ENCODE measurements at places on chromosomes 3 and 15.
A peak's percentile ranks its signal among the peaks of the same experiment; 100 is the strongest.

GRCh38 chr15:38084289-38084688 is 149.8 kb downstream of the TMCO5A start:
- peak; percentile 12 for DNase-seq

DNA sequence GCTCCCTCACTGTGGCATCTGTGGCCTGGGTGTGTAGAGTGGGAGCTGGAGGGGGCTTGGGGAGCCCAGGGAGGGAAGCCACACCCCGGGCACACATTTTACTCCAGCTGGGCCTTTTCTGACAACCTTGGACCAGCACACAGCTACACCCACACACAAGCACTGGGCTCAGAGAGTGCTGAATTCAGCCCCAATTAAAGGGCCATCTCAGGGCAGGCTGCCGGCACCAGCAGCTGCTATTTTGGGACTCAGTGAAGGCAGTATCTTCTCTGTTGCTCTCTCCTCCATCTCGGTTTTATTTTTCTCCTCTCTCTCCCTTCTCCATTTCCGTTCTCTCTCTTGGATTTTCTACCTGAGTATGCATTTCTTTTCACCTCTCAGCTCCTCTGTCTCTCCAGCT is 19.1 kb upstream of the TBC1D21 start:
- DNase-seq = no peak

DNA sequence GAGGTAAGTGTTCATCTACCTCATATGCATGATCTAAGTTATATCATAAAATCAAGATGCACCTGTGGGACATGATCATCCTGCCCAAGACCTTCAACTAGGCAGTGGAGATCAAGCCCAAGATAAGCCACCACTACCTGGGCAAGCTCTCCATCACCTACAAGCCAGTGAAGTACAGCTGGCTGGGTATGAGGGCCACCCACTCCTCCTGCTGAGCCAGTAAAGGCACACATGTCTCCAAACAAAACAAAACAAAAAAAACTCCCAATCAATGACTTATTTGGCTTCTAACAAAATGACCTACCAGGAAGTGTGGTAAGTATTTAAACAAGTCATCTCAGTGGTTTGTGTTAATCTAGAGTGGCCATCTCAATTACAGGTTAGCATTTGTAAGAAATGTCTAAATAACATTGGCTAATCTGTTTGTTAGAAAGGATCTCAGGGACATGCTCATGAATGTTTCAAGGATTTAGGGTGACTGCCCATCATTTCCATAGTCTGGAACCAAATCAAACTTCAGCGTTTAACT is 3.1 kb downstream of the PAQR9 start:
- no peak for DNase-seq

- DNase-seq = no peak
Observed at GRCh38 chr15:96255599-96255998, 74.9 kb upstream of the NR2F2 start.

- no peak for DNase-seq
Observed at GRCh38 chr15:92480361-92480760, 86.7 kb downstream of the ST8SIA2 start.

DNA sequence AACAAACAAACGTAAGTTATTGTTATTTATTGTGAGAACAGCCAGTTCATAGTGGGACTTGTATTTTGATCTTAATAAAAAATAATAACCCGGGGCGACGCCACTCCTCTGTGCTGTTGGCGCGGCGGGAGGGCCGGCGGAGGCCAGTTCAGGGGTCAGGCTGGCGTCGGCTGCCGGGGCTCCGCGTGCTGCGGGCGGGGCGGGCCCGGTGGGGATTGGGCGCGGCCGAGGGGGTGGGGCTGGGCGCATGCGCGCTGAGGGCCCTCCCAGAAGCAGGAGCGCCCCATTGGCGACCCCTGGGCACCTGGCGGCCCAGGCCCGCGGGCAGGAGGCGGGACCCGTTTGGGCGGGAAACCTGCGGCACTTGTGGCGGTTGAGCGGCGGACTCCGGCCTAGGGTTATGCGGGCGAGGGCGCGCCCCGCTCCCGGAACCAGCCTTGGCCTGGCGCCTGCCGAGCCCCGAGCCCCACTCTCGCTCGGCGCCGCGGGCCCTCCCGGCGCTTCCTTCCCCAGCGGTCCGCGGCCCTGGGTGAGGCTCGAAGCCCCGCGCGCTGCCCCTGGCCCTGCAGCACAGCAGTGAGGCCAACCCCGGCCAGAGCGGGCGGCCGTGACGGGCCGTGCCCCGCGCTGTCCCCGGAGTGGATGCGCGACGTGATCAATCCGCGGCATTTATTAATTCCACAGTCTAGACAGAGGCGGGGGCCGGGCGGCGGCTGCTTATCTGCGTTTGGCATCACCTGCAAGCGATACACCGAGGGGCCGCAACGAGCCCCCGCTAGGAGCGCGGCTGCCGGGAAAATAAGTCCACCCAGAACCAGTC is 6.0 kb downstream of the ISL2 start:
- DNase-seq = no peak

GRCh38 chr3:127444761-127445160 is 145.8 kb downstream of the TPRA1 start:
- DNase-seq = no peak

DNA sequence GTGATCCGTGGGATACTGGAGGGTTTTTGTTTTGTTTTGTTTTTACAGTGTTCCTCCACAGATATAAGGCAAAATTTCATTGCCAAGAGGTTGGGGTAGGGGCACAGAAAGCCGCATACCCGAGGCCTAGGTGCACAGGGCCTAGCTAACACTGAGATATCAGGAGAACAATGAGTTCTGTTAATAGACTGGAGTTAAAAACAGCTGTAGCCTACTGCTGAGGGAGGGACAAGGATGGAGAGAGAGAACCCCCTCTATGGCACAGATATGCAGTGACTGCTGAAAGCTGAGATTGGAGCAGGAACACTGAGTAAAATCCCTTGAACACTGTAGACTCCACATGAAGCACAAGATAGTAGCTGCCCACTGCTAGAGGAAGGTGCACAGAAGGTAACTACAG is 53.1 kb upstream of the MAP3K13 start:
- no peak for DNase-seq

GRCh38 chr15:39404767-39405181 is 176.1 kb upstream of the THBS1 start:
- no peak for DNase-seq

GRCh38 chr3:140655678-140656077 is 22.2 kb upstream of the TRIM42 start:
- DNase-seq = no peak

GRCh38 chr15:61063875-61064320 is 165.2 kb downstream of the RORA start:
- peak; percentile 21 for DNase-seq

DNA sequence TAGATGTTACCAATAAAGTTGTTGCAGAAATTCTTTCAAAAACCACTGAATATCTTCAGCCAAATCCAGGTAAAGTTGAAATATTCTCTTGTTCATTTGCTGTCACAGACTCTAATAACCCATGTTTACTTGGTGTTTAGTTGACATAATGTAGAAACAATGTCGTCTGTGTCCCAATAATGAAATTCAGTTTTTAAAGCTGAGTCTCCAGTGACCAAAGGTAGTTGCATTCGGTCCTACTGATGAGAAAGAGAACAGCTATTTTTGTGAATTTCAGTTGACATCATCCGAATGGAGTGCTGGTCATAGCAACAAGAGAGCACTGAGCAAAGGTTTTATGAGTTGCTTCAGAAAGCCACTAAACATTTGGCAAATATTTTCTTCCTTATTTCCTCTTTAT is 88.8 kb upstream of the ADAMTSL3 start:
- no peak for DNase-seq

GRCh38 chr3:184472723-184473428 is 88.7 kb upstream of the EPHB3 start:
- no peak for DNase-seq

DNA sequence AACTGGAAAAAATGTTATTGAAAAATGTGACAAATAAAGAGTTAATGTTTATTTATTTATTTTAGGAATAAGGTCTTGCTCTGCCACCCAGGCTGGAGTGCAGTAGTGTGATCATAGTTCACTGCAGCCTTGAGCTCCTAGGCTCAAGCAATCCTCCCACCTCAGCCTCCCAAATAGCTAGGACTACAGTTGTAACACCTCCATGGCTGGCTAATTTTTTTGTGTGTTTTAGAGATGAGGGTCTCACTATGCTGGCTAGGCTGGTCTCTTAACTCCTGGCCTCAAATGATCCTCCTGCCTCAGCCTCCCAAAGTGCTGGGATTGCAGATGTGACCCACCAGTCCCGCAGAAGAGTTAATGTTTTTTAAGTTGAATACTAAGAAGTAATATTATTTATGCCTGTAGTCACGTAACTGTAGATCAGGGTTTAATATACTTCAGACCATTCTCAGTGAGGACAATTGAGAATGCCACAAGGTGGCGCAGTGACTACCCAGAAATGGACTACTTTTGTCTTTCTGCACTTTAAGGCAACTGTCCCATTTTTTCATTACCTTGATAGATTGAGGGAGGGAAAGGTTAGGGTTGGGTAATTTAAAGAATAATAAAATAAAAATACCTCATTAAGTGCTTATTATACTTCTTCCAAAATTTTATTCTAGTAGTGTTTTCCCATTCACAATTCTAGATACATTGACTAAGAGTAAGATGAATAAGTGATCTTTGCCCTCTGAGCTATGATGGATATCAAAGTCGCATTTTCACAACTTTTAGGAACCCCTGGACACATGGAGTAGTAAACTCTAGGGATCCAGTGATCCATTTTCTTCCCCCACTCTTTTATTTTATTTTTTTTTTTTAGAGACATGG is 6.0 kb downstream of the MUC13 start:
- DNase-seq = peak; percentile 60

- no peak for DNase-seq
Observed at GRCh38 chr3:192834428-192834827, 83.2 kb downstream of the MB21D2 start.

DNA sequence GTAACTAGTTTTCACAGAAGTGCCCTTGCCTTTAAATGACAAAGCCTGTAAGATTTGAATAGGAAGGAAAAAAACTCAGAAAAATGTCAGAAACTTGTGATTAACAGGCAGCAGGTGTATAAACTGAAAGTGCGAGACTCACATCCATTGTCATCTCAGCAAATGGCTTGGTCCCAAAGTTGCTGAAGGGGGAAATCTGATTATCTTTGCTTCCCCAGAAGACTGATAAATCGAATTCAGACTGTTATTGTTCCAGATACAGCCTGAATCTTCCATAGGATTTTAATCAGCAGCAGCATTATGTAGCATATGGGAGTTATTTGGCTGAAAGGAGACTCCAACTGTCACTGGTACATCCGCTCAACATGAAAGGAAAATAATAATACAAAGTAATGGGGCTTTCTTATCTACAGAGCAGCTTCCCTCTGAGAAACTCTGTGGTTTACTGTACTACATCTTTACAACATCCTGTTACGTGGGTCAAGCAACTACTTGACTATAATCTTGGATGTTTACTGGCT is 550.4 kb upstream of the CCDC54 start:
- no peak for DNase-seq

DNA sequence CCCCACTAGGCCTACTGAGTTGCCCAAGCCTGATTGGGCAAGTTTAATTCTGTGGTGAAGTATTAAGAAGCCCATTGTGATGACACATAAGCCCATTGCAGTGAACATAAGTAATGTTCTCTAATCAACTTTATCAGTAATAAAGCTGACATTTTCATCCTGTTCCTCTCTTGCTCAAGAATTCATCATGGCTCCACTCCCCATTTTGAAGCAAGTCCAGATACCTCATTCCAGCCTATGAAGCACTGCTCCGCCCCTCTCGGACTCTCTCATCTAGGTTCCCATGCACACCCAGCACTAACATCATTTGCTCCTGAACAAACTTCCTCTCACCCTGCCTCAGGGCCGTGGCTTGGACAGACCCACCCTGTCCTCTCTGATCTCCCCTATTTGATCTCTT is 10.5 kb downstream of the SHF start:
- no peak for DNase-seq

DNA sequence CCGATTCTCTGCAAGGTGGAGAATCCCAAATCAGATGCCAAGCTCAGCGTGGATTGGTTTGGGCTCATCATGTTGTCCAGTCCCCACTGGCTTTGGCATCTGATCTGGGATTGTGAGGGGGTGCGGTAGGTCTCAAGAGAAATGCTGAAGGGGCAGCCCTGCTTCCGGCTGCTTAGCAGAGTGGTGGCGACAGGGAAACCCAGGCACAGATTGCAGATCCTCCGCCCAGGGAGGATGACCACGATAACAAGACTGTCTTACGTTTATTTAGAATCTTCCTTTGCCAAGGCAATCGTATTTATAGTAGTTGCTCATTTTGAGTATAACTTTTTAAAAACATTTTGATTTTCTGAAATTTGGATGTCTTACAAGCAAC is 61.1 kb downstream of the SLC12A8 start:
- DNase-seq = no peak

DNA sequence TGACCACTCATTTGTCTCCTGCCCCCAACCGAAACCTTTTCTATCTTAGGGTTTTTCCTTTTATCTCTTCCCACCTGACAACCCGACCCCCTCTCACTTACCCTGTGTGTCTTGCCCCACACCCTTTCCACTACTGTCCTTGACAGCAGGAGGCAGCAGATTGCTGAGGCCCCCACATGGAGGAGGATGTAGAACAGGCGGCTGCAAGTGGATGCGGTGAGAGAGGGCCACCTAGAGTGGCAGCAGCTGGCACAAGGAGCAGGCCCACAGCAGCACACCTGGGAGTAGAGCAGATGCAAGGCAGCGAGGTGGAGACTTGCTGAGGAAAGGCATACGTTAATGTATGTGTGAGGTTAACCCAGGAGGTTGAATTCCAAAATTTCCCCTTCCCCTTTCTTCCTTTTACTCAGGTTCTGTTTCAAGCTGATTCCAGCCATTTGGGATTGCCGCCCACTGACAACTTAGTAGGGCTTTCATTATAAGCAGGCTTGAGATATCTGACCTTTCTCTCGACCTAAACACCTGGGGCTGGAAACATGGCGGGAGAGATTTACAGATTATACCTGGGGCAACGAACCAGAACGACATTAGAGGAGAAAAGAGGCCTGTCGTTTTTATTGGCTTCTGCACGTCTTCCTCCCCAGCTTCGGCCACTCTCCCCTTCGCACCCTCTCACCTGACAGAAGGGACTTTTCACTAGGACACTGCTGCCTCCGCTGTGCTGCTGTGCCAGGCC is 643 bp downstream of the SERINC4 start:
- no peak for DNase-seq

GRCh38 chr3:11548721-11549131 is 95.0 kb downstream of the VGLL4 start:
- DNase-seq = peak; percentile 60

DNA sequence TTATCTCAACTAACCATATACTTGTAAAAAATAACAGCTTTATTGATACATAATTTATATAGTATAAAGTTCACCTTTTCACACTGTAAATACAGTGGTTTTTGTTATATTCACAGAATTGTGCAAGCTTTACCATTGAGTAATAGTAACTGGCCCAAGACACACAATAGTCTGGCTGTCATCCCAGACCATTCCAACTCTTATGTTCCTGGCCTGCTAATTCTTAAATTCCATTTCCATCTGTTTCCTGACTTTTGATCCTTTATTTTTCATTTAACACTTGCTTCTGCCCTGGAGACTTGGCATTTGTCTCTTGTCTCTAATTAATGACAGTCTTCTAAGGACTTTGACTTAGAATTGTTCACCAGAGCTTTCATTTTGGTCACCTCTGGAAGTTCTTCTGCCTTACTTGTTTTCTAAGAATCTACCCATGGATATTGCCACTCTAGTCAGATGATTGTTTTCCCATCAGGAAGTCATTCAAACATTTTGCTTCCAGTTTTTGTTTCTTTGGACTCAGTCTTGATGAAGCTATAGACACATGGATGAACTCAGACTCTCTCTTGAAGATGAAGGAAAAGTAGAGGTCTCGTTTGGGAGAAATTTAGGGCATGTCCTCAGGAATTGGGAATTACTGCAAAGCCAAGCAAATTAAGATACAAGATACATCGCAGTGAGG is 27.2 kb upstream of the PLSCR4 start:
- DNase-seq = no peak

Measured in urothelium cell line (cell line).